Caco-2 (cell line): ENCODE measurements at places on chromosomes 11 and 22. TPM values are rescaled to one million over a fixed set of nuclear protein-coding genes. Genes with fewer than 3 reads are reported as not detected.

GRCh38 chr11:115896084-115896483, 391.9 kb upstream of the CADM1 start:
- no peak for DNase-seq
- H3K27ac ChIP-seq = no peak overlapping the region
- H3K4me3 ChIP-seq = no peak overlapping the region

- H3K27ac ChIP-seq = no peak overlapping the region
- H3K4me1 ChIP-seq = no peaks in the 10 kb centered on the region
- no peak overlapping the region for H3K4me3 ChIP-seq
- H3K27me3 ChIP-seq = no peaks in the 10 kb centered on the region
- no peaks in the 10 kb centered on the region for H3K36me3 ChIP-seq
Measured at GRCh38 chr22:25878933-25879332, 136.9 kb downstream of the MYO18B start.

- no peaks in the 10 kb centered on the region for H3K27me3 ChIP-seq
- H3K36me3 ChIP-seq = no peaks in the 10 kb centered on the region
- no peak for DNase-seq
Measured at GRCh38 chr11:47028195-47029093, 91.9 kb downstream of the CSTPP1 start.

DNA sequence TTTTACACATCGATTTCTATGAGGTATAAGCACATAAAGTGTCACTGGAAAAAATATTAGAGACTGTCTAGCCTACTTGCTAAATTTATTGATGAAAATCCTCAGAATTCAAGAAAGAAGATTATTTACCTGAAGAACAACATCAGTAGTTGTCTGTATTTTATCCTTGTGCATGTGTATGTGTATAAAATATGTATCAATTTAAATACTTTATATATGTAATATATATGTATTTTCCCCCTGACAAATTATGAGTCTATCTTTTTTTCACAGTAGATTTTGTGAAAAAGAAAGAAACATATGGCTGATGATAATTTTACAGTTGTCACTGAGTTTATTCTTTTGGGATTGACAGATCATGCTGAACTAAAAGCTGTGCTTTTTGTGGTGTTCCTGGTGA, at the start of gene OR5J2:
OR5J2 (plus strand) TSS at position 301 of the 400 bp plus-strand sequence; CDS start at position 301, 0 bp downstream.
- H3K36me3 ChIP-seq = no peaks in the 10 kb centered on the region
- no peak for DNase-seq

DNA sequence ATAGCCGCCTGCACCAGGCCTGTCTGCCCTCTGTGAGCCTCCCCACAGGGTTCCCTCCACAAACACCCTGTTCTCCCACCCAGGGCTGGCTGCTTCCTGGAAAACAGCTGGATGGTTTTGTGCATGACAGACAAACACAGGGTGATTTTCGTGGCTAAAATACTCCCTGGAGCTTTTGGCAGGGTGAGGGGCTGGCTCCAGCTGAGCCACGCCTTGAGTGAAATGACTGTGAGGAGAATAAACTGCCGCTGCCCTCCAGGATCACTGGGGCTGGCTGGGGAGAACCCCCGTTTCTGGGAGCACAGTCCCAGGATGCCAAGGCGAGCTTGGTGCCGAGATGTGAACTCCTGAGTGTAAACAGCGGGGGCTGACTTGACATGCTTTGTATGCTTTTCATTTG, 20.3 kb upstream of the PPP6R3 start:
- no peak for DNase-seq
- H3K4me3 ChIP-seq = no peak overlapping the region
- no peaks in the 10 kb centered on the region for H3K27me3 ChIP-seq
- peak overlapping the region; percentile 12 for H3K27ac ChIP-seq
- H3K4me1 ChIP-seq = no peaks in the 10 kb centered on the region

DNA sequence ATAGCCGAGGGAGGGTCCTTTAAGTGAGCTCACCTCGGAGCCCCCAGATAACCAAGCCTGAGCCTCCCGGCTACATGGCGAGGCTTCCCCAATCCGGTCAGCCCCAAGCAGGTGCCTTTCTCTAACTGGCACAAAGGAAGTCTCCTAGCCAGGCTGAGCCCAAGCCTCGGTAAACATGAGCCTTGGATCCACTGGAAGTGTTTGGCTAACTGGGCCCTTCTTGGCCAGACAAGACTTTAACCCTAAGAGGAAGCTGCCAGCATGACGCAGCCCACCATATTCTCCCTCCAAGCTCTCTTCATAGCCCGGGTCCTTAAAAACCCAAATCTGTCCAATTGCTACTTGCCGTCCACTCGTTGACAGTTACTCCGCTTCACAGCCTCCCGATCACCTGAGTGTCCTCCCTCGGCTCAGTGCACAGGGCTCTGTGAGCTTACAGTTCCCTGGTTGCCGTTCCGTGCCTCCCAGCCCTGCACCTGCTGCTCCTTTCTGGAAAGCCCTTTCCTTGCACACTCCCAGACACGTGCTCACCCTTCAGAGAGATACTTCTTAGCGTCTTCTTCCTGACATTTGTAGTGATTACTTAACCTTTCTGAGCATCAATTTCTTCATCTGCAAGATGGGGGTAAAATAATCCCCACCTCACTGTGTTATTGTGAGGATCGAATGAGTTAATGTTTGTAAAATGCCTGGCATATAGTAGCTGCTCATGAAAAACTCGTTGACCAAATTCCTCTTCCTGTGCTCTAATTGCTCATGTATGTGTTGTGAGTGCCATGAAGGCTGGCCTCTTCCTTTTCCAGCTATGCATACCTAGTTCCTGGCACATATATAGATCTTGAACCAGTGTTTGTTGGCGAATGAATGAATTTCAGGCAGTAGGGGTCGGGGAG, 25.6 kb downstream of the TXN2 start:
- no peaks in the 10 kb centered on the region for H3K27me3 ChIP-seq
- H3K36me3 ChIP-seq = no peaks in the 10 kb centered on the region
- H3K4me1 ChIP-seq = peaks cover 48% of the 10 kb centered on the region
- H3K4me3 ChIP-seq = peak overlapping the region; percentile 26
- peak overlapping the region; percentile 87 for H3K27ac ChIP-seq

DNA sequence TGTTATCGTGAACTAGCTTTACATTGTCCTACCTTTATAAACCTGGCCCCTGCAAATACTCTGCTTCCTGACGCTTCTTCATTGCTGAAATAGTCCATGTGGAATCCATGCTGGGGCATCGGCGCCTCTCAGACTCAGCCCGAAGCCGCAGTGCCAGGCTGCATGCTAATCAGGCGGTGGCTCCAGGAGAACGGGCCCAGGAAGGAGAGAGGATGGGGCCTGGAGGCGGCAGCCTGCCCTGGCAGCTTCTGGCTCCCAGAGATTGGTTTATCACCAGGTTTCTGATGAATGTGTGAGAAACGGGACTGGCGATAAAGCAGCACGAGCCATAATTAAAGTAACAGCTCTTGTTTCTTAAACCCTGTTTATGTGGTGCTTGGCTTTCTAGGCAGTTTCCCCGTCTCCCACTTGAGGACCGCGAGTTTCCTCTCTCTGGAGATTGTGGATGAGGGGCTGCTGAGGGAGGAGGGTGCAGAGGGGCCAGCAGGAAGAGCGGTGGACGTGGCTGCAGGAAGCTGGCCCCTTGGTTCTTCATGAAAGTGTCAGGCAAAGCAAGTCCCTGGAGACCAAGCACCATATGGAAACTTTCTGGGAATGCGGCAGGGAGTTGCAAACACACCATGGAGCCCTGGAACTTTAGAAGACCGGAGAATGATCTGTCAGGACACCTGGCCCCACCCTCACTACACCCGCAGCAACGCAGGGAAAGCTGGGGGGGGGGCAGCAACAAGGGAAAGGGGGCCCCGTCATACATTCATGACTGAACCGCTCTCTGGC, 93.4 kb downstream of the NTM start:
- DNase-seq = no peak
- no peak overlapping the region for H3K4me3 ChIP-seq
- no peaks in the 10 kb centered on the region; the same call in 1 of the 2 replicates for H3K27me3 ChIP-seq
- no peak overlapping the region for H3K27ac ChIP-seq
- no peaks in the 10 kb centered on the region for H3K4me1 ChIP-seq

GRCh38 chr22:16987822-16988221, 20.2 kb downstream of the GAB4 start:
- no peaks in the 10 kb centered on the region for H3K36me3 ChIP-seq
- H3K27ac ChIP-seq = no peak overlapping the region

DNA sequence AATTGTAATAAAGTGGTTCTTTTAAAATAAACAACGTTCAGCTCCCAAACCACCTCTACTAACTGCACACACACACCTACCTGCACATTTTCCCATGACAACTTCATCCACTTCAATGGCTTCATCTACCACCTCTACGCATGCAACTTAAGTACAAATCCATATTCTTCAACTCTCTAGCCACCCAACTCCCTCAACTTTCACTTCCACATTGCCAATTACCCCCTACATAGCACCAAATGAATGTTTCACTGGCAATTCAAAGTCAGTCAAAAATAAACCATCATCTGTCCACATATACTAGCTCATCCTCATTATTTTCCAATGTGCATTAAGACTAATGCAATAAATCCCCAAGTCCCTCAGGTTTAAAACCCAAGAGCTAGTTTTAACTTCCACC, 50.7 kb upstream of the ARHGAP32 start:
- no peaks in the 10 kb centered on the region for H3K36me3 ChIP-seq
- peaks cover 7% of the 10 kb centered on the region; the same call in 1 of the 2 replicates for H3K4me1 ChIP-seq
- DNase-seq = no peak
- no peak overlapping the region for H3K4me3 ChIP-seq

DNA sequence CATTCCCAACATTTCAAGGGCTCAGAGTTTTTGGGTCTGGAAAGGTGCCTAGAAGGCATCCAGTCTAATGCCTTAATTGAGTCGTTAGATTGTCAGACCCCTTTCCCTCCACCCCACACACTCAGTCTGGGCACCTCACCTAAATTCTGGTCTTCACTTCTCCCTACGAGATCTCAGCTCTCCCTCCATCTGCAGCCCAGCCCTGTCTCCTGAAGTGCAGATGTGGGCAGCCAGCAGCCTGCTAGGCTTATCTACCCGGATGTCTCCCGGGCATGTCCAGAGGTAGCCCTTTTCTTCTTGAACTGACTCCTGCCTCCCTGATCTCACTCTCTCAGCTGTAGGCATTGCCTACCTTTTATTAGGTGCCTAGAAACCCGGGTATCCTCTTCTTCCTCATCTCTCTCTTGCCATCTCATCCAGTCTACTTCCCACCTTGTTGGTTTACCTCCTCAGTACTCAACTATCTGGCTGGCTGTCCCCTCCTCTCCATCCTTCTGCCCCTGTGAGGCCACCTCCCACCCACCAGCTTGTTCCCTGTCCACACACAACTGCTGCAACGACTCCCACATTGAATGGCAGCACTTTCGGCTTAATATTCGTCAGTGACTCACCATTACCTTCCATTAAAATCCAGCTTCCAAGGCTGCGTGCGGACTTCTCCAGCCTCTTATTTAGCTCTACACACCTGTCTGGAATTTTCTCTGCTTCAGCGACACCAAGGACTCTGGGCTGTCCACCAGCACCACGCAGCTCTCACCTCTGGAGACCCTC, 6.2 kb downstream of the SEPTIN3 start:
- no peaks in the 10 kb centered on the region for H3K4me1 ChIP-seq
- H3K36me3 ChIP-seq = no peaks in the 10 kb centered on the region
- no peak overlapping the region for H3K4me3 ChIP-seq

DNA sequence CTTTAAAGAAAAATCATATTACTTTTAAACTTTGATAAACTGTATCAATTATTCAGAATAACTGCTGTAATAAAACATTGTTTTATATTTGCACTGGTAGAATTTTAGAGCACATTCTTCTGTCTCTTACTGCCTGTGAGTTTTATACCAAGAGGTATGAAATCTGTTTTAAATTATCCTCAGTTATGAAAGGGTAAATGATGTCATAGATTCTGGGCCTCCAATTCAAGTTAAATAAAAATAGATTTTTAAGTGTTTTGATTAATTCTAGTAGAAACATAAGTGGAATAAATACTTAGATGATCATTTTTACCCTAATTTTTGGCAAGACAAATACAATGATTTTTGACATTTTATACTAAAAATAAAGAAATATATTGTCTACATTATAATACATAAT, 93.0 kb downstream of the GUCY1A2 start:
- no peaks in the 10 kb centered on the region for H3K36me3 ChIP-seq
- no peak for DNase-seq
- no peaks in the 10 kb centered on the region for H3K27me3 ChIP-seq
- H3K4me3 ChIP-seq = no peak overlapping the region

GRCh38 chr22:36279219-36279666, 26.3 kb downstream of the APOL1 start:
- no peaks in the 10 kb centered on the region for H3K27me3 ChIP-seq
- peaks cover 3% of the 10 kb centered on the region for H3K36me3 ChIP-seq
- DNase-seq = peak; percentile 33
- no peaks in the 10 kb centered on the region for H3K4me1 ChIP-seq

GRCh38 chr11:61551634-61552033, 29.2 kb downstream of the SYT7 start:
- H3K27me3 ChIP-seq = no peaks in the 10 kb centered on the region
- H3K36me3 ChIP-seq = no peaks in the 10 kb centered on the region
- H3K27ac ChIP-seq = no peak overlapping the region
- DNase-seq = no peak
- no peak overlapping the region for H3K4me3 ChIP-seq

- no peak for DNase-seq
- no peaks in the 10 kb centered on the region for H3K27me3 ChIP-seq
Measured at GRCh38 chr22:35746248-35746647, 28.6 kb downstream of the APOL5 start.

GRCh38 chr22:37870273-37870672, 21.1 kb downstream of the EIF3L start:
- no peak overlapping the region for H3K27ac ChIP-seq
- no peak for DNase-seq
- H3K27me3 ChIP-seq = no peaks in the 10 kb centered on the region
- H3K4me1 ChIP-seq = no peaks in the 10 kb centered on the region

DNA sequence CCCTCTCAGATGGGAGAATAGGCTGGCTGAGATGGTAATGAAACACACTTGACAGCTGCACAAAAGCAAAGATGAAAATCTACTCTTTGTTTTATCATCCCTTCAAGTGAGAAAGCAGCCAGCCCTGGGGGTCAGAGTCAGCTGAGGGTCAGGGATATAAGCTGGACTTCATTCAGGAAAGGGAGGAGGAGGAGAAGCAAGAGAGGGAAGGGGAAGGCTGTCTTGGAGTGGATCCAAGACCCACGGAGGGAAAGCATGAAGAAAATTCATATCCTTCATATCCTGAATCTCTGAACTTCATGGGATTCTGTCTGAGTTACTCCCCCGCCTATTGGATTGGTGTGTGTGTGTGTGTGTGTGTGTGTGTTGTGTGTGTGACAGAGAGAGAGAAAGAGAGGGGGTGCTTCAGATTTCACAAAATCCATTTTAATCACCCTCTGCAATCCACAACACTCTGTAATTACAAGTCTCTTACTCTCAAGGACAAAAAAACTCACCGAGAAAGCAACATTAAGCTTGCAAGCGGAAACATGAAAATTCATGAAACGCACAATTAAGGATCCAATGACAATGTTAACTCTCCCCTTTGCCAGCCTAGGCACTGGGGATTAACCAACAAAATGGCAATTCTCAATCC, 327.7 kb downstream of the TENM4 start:
- H3K4me1 ChIP-seq = no peaks in the 10 kb centered on the region
- no peak overlapping the region for H3K4me3 ChIP-seq
- no peak overlapping the region for H3K27ac ChIP-seq
- H3K27me3 ChIP-seq = no peaks in the 10 kb centered on the region; the same call in 1 of the 2 replicates
- H3K36me3 ChIP-seq = no peaks in the 10 kb centered on the region

The PDGFB gene
- 7.2 and 8.3 TPM in 2 replicates for total RNA-seq

The PRR33 gene
- not detected in 2 replicates for total RNA-seq

The OR52N4 gene
- not detected in 2 replicates for total RNA-seq

The MS4A6E gene
- total RNA-seq = not detected in 2 replicates

The TSSK2 gene
- total RNA-seq = not detected in 2 replicates

The SLCO2B1 gene
- total RNA-seq = 231 and 277 TPM in 2 replicates

The KLHDC7B gene
- total RNA-seq = 1.1 and 2.0 TPM in 2 replicates

The C22orf39 gene
- total RNA-seq = 30.7 and 36.1 TPM in 2 replicates

The APOL4 gene
- total RNA-seq = not detected in 2 replicates

The TIMP3 gene
- total RNA-seq = 72.8 and 86.4 TPM in 2 replicates

The ISX gene
- 4.7 and 5.6 TPM in 2 replicates for total RNA-seq

The KLHL35 gene
- 46.0 and 51.4 TPM in 2 replicates for total RNA-seq
